GM04503 (cell line): ENCODE measurements at places on chromosomes 6 and 20.
A peak's percentile ranks its signal among the peaks of the same experiment; 100 is the strongest.

DNA sequence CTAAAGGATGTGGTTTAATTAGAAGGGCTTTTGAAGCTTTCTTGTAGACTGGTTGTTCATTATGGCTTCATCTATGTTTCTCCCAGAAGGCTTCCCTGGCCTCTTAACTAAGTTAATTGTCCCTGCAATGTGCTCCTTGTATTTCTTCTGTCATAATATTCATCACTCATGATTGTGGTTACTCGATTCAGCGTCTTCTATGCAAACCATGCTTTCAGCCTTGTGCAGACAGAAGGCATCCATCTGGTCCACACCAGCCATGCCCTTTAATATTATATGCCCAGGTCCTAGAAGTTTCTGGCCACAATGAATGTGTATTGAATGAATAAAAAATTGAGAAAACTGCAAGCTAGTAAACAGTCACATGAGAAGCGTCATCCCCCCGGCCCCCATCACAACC is 163.2 kb downstream of the KHDC1L start:
- no peak for DNase-seq

GRCh38 chr6:118649918-118650581 is 1.3 kb downstream of the CEP85L start:
- no peak for DNase-seq

- DNase-seq: no peak
Observed at GRCh38 chr20:45395114-45395415, 13.0 kb upstream of the DBNDD2 start.

GRCh38 chr20:63831646-63831992 is 555 bp upstream of the ZBTB46 start:
- no peak for DNase-seq

DNA sequence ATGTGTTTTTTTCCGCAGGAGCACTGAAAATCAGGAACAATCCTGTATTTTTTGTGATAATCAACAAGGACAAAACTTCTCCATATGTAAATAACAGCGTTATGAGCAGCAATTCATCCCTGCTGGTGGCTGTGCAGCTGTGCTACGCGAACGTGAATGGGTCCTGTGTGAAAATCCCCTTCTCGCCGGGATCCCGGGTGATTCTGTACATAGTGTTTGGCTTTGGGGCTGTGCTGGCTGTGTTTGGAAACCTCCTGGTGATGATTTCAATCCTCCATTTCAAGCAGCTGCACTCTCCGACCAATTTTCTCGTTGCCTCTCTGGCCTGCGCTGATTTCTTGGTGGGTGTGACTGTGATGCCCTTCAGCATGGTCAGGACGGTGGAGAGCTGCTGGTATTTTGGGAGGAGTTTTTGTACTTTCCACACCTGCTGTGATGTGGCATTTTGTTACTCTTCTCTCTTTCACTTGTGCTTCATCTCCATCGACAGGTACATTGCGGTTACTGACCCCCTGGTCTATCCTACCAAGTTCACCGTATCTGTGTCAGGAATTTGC is at the start of gene TAAR6:
Gene TAAR6, plus strand, starts transcription at position 102 of the 557 bp plus-strand sequence. Its CDS starts 0 bp downstream, at position 102.
- DNase-seq: no peak

GRCh38 chr6:107616775-107617174 is 126.9 kb downstream of the SOBP start:
- DNase-seq: no peak

- no peak for DNase-seq
Observed at GRCh38 chr6:42774201-42774600, 7.7 kb upstream of the BICRAL start.

DNA sequence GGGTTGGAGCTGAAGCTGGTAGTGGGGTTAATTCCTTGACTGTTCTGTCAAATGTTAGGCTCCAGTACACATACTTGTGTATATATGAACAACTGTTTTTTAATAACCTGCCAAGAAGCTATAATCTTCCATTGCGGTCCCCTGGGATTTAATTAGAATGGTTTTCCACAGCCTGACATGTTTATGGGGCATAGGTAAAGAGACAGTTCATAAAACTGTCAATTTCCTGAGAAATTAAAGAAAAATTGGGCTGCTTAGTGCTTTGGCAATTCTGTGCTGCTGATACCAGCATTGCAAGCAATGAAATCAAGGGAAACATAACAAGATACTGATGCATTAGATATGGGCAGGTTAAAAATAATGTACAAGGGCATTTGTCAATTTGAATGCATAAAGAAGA is 314.1 kb upstream of the SLC35B3 start:
- no peak for DNase-seq

DNA sequence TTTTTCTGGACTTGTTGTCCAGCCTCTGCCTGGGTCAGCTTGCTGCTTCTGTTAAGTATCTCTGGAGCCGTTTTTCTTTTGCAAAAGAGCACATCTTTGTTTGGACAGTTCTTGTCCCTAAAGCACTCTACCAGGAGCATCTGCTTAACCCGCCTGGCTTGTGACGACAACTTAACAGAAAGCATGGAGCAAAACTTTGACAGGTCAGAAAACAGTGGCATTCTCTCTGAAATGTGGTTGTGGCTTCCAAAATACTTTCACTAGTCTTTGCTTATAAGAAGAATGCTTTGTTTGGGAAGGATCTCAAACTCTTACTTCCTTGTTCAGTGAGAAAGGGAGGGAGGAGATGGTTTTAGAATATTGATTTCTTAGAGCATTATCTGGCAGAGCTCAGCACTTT is 47.6 kb downstream of the CD109 start:
- DNase-seq: no peak

GRCh38 chr6:50608421-50608820 is 104.9 kb upstream of the TFAP2D start:
- no peak for DNase-seq

- no peak for DNase-seq
Observed at GRCh38 chr20:20741087-20742045, 28.9 kb upstream of the RALGAPA2 start.

GRCh38 chr6:34671367-34671766 is 25.2 kb downstream of the ILRUN start:
- no peak for DNase-seq

DNA sequence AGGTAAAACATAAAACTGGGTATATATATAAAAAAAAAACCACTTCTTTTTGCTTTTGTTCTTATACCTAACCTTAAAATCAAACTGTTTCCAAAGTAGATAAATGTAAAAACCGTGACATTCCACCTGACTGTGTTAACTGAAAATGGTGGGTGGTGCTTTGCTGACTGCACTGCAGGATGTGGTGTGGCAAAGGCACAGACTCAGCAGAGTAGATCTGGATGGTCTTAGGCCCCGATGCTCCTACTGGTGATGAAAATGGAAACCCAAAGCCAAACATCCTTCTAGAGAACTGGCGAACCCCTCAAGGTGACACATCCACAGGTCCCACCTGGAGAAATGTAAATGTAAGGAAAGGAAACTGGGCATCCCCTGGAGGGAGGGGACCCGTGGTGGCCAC is 8.9 kb downstream of the TGIF2 start:
- no peak for DNase-seq

DNA sequence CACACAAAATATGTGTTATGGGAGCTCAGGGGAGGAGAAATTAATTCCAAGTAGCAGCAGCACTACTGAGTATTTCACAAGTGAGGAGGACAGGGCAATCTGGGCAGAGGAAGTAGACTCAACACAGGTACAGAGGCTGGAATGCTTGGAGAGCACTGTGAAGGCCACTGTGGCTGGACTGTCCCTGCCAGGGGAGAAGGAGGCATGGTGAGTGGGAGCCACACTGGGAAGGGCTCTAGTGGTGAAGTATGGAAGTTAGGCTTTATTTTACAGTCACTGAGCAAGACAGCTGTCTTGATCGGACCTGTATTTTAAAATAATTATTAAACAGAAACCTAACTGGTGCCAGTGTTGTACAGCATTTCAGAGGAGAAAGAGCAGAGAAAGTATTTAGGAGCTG is 28.8 kb downstream of the FAM229B start:
- no peak for DNase-seq

DNA sequence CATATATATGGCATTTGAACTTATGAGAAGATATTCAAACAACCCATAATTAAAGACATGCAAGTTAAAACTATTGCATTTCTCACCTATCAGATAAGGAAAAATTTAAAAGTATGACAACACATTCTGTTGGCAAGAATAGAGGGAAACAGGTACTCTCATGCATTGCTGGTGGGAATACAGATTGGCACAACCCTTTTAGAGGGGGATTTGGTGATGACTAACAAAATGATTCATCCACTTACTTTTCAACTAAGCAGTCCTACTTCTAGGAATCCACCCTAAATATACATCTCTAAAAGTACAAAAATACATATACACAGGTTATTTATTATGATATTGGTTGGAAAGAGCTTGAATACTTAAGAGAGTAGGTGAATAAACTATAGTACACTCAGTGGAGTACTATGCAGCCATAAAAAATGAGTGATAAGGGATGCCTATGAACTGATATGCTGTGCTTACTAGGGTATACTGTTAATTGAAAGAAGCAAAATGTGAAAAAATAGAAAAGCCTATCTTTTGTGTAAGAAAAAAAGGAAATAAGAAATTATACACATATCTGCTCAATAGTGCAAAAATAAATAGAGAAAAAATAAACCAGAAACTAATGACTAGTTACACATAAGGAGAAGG is 42.2 kb downstream of the ADAT2 start:
- no peak for DNase-seq

DNA sequence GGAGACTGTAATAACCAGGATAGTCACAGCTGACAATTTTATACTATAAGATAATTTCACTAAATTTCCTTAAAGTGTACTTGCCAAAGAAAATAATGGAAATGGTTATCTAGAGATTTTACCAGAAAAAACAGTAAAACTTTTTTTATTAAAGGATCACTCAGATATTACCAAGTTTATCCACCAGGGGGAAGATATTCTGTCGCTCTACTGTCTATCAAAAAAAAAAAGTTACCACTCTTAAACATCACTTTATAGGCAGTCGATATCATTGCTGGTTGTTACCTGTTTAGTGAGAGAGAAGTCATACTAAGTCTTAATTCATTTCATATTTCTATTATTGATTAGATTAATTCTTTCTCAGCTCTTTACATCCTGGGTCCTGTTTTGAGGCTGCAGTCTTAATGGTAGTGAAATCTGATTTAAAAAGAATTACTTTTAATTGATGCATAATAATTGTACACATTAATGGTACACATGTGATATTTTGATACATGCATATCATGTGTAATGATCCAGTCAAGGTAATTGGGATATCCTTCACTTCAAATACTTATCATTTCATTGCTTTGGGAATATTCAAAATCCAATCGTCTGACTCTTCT is 18.9 kb downstream of the L3MBTL3 start:
- no peak for DNase-seq

GRCh38 chr6:17884498-17885478 is 102.6 kb downstream of the KIF13A start:
- no peak for DNase-seq

DNA sequence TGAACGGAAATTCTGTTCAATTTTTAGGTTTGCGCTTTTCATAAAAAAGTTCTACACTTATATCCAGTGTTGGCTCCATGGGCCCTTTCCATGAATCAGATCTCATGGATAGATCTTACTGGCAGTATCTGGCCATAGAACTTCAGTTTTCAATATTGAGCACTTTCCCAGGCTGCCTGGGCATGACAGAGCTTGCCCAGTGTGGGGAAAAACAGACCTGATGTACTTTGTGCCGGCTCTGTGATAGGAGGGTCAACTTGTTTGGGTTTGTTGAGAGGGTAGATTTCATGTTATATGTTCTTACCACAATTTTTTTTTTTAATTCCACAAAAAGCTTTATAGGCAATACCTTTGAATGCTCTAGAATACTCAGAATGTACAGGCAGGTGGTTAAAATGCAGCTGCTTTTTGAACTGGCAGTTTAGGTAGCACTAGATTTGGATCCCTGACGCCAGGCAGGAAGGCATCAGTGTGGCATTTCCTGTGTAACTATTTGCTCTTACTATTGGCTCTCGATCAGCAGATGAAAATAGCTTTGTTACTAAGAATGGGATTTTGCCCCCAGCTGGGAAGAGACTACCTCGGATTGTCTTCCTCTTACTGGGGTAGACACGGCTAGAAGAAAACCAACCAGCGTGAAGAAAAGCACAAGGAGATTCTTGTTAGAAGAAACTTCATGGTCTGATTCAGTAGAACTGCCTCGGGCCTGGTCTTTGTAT is 404.9 kb upstream of the SOX4 start:
- DNase-seq: no peak

- DNase-seq: no peak
Observed at GRCh38 chr6:28817808-28818145, 106.0 kb downstream of the TRIM27 start.

GRCh38 chr20:31549513-31549880 is 35.3 kb downstream of the HM13 start:
- DNase-seq: no peak

GRCh38 chr20:21693322-21693721 is 12.1 kb upstream of the PAX1 start:
- DNase-seq: no peak

DNA sequence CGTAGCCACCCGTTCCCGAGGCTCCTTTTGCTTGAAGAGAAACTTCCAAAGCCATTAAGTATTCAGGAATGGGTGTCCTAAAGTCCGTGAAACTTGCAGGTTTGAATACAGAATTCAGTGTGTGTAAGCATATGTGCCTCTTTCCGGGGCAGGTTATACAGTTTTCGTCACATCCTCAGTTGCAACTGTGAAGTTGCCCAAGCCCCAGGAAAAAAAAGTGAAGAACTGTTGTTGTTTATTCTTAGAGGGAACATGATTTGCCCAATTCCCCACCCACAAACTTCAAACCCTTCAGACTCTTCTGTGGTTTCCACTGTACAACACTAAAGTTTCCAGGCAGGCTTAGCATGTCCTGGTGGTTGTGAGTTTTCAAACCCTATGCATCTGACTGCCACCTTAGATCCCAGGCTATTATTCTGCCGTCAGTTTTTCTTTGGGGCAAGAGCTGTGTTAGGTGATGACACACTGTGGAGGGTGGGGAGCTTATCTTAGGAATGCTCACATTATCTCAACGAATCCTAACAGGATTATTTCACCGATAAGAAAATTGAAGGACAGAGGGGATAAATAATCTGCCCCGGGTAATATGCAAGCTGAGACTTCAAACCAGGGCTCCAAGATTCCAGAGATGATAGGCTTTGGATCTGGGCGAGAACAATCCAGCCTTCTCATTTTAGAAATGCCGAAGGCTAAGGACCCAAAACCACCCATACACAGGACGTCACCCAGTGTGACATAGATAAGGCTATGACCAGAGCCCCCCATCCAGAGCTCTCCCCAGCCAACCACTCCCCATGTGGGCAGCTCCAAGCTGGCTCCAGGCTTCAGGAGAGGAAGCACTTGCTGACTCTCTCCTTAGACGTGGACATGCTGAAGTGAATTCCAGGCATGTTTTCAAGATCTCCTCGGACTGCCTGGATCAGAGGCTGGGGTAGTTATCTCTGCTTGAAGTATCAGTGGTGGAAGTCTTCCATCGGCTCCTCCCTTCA is 81.7 kb upstream of the AFDN start:
- DNase-seq: no peak

GRCh38 chr6:138099832-138100231 is 7.4 kb downstream of the PERP start:
- DNase-seq: peak; percentile 70

DNA sequence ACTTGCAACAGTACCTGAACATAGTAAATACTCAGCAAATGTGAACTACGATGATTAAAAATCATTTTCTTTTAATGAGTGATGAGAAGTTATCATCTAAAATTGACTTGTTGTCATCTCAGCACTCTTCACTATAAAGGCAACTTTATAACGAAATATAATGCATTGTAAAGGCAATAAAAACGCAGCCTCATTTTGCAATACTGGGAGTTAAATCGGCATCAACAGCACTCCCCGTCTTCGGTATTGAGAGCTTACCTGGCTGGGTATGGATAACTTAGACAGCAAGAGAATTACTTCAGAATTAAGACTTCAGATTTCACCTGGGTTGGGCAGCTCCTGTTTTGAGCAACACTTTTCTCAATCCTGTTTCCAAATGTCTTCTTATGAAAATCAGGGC is 20.8 kb downstream of the NKX2-2 start:
- no peak for DNase-seq

- no peak for DNase-seq
Observed at GRCh38 chr20:62508641-62509051, 32.9 kb upstream of the GATA5 start.
